ENCODE measurements at places on chromosomes 5 and 9. TPM values are rescaled to one million over a fixed set of nuclear protein-coding genes. Genes with fewer than 3 reads are reported as not detected.
A peak's percentile ranks its signal among the peaks of the same experiment; 100 is the strongest.

CPEB4 gene
- 17.7 TPM for polyA plus RNA-seq

ANKRD18A gene
- 2.2 TPM for polyA plus RNA-seq

ACTBL2 gene
- not detected for polyA plus RNA-seq

DNA sequence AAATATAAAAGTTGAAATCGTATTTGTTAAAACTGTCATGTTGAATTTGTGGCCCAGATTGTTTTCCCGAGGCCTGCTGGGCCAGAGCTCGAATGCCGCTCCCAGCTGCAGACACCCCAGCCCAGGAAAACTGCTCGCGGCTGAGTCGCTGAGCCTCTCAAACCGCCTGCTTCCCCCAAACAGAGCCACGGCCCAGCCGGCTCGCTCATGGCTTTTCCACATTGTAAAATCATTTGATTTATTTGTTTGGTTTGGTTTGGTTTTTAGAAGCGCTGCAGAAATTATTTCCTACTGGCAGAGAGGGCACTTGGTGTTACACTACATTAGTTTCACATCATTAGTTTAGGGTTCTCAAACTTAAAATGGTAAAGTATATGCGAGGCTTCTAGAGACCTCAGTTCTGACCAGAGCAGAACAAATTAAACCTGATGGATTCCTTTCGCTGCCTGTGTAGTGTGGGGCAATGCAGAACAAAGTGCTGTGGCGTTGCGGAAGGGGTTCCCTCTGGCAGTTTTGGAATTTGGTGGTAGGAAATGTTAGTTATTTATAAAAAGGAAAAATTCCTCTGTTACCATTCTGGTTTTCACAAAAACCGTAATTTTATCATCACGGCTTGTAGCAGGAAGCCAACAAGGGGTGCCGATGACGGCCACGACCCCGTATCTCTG lies 156.5 kb upstream of the PITX1 start:
- DNase-seq = no peak

- no peak for DNase-seq
Observed at GRCh38 chr5:102153003-102153759, 142.9 kb downstream of the SLCO4C1 start.

DNA sequence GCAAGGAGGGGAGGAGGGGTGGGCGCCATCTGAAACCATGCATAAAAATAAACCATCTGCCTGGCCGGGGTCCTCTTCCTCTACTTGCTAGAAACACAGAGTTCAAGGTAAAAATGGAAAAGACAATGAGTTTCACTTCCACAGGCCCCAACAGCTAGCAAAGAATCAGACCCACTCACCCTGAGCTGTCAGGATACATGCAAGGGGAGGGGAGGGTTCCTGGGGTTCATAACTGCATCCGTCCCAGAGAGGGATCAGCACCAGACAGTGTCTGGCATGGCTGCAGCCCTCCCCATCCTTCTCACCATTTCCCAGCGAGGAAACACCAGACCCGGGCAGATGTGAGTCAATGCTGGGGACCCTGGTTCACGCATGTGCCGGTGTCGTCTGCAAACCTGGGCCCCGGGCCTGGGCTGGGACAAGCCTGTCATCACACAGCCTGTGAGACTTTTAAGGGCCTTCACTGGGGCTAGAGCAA lies 55.4 kb downstream of the SEMA4D start:
- no peak for DNase-seq

DNA sequence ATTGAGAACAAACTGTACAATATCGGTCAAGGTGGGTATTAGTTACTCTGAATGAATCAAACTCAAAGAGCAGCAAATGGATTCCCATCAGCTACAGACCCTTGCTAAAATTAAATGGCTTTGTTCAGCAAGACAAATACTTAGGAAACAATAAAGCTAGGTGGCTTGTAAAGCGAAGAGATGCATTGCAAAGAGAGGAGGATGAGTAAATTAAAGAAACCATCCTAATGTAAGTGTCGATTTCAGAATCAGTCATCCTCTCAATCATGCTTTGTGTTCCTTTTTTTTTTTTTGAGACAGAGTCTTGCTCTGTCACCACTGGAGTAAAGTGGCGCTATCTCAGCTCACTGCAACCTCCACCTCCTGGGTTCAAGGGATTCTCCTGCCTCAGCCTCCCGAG lies 359.2 kb upstream of the ZNF462 start:
- no peak for DNase-seq

GRCh38 chr9:81841333-81841732 lies 86.9 kb upstream of the SPATA31D4 start:
- DNase-seq = no peak

GRCh38 chr9:137147091-137147792 lies 8.3 kb downstream of the GRIN1 start:
- DNase-seq = peak; percentile 58

- no peak for DNase-seq
Observed at GRCh38 chr5:134563221-134563620, 37.8 kb downstream of the JADE2 start.

Measured in left lung (tissue), 14 donors.